ENCODE measurements at places on chromosomes 4 and X. TPM values are rescaled to one million over a fixed set of nuclear protein-coding genes. Genes with fewer than 3 reads are reported as not detected.

GRCh38 chrX:15929194-15929593 lies 74.6 kb upstream of the AP1S2 start:
- no peaks in the 10 kb centered on the region for H3K36me3 ChIP-seq
- no peaks in the 10 kb centered on the region for H3K27me3 ChIP-seq
- no peak overlapping the region for H3K27ac ChIP-seq
- no peak overlapping the region for H3K4me3 ChIP-seq

GRCh38 chr4:138445098-138445497 lies 202.9 kb upstream of the SLC7A11 start:
- no peaks in the 10 kb centered on the region for H3K4me1 ChIP-seq
- no peaks in the 10 kb centered on the region for H3K36me3 ChIP-seq
- H3K27me3 ChIP-seq = no peaks in the 10 kb centered on the region
- DNase-seq = no peak
- no peak overlapping the region for H3K4me3 ChIP-seq

DNA sequence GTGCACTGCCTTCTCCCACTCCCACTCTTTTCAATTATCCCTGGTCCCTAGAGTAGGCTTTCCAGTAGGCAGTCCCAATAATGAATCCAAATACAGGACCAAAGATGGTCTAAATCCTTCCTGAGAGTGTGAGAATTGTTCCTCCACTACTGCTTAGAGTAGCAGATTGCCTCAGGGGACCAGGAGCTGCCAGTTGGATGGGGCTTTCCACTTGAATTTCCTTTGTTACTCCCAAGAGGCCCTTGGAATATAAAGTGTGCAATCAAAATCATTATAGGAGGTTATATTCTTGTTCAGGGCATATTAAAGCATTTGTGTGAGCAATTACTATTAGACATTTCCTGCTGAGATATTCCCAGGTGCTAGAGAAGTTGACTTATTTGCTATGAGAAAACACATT lies 156.6 kb upstream of the TLL1 start:
- H3K27ac ChIP-seq = no peak overlapping the region
- no peaks in the 10 kb centered on the region for H3K36me3 ChIP-seq
- H3K4me1 ChIP-seq = no peaks in the 10 kb centered on the region
- H3K27me3 ChIP-seq = no peaks in the 10 kb centered on the region
- no peak overlapping the region for H3K4me3 ChIP-seq
- DNase-seq = no peak

GRCh38 chr4:46924789-46925529 lies 15.9 kb upstream of the COX7B2 start:
- no peak overlapping the region for H3K27ac ChIP-seq
- H3K4me3 ChIP-seq = no peak overlapping the region
- H3K36me3 ChIP-seq = no peaks in the 10 kb centered on the region
- no peaks in the 10 kb centered on the region for H3K4me1 ChIP-seq
- no peak for DNase-seq

- no peaks in the 10 kb centered on the region for H3K27me3 ChIP-seq
- no peak overlapping the region for H3K4me3 ChIP-seq
- DNase-seq = no peak
- H3K36me3 ChIP-seq = no peaks in the 10 kb centered on the region
- H3K4me1 ChIP-seq = no peaks in the 10 kb centered on the region
Measured at GRCh38 chr4:2077537-2078460, 18.7 kb downstream of the NAT8L start.

DNA sequence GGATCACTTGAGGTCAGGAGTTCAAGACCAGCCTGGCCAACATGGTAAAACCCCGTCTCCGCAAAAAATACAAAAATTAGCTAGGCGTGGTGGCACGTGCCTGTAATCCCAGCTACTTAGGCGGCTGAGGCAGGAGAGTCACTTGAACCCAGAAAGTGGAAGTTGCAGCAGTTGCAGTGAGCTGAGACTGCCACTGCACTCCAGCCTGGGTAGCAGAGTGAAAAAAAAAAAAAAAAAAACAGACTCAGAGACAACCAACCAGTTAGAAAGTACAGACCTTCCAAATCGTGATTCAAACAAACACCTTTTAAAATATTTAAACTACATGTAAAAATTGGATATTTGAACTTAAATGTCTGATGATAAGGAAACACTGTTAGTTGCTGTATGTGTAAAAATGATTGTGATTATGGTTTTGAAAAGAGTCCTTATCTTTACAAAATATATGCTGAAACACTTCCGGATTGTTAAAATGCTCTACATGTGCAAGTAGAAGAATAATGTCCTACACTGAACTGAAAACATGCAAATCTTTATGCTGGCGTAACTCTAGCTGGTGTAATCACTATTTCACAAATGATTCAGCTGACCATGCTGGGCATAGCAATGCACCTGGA lies 37.8 kb downstream of the SH3KBP1 start:
- H3K4me3 ChIP-seq = no peak overlapping the region
- no peaks in the 10 kb centered on the region for H3K36me3 ChIP-seq
- DNase-seq = no peak

DNA sequence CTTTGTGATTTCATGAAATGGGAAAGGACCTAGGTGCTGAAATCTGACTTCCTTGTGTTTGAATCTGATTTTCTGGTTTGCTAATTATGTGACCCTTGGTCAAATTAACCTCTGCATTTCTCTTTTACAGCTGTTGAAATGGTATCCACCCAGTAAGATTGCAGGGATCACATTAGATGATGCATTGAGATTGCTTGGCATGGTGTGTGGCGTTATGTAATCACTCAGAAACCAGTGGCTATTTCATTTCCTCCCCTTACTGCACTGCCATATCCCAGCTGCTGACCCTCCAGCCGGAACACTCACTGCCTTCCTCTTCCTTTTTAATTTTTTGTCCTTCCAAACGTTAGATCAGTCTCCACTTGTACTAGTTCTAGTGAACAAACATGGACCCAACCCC lies 79.0 kb downstream of the KLHL8 start:
- H3K27ac ChIP-seq = no peak overlapping the region
- H3K4me3 ChIP-seq = no peak overlapping the region
- no peak for DNase-seq

GRCh38 chr4:24352112-24352511 lies 232.2 kb downstream of the DHX15 start:
- no peaks in the 10 kb centered on the region for H3K36me3 ChIP-seq
- H3K27me3 ChIP-seq = no peaks in the 10 kb centered on the region
- no peaks in the 10 kb centered on the region for H3K4me1 ChIP-seq
- no peak overlapping the region for H3K27ac ChIP-seq

DNA sequence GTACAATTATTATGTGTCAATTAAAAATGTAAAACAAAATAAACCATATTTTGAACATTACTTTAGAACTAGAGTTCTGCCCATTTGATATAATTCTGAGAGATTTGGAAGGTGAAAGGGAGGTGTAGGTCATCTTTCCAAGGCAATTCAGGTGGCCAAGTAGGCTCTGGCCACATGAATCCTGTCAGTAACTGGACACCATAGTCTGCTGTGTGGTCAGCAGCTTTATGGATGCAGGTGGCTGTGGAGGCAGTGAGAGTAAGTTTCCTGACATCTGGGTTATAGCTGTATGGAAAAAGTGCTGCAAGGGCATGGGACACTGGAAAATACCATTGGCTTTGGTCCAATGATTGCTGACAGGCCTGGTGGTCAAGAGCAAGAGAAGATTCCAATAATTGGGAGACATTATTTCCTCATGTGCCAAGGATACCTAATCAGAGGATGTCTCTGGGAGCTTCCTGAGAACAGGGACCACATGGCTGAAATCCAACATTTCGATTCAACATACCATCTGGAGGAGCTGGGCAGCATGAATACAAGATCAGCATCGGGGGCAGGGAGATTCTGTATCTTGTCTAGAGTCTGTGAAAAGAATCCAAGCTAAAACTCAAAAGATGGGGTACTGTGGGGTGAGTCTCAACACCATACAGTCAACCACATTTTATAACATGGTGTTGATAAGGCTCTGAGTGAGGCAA lies 523.1 kb downstream of the MID1IP1 start:
- no peaks in the 10 kb centered on the region for H3K36me3 ChIP-seq
- no peak overlapping the region for H3K4me3 ChIP-seq
- H3K27me3 ChIP-seq = no peaks in the 10 kb centered on the region
- DNase-seq = no peak
- H3K27ac ChIP-seq = no peak overlapping the region

- H3K27me3 ChIP-seq = no peaks in the 10 kb centered on the region
- no peaks in the 10 kb centered on the region for H3K36me3 ChIP-seq
- H3K4me1 ChIP-seq = peaks cover 8% of the 10 kb centered on the region
- H3K4me3 ChIP-seq = no peak overlapping the region
- H3K27ac ChIP-seq = no peak overlapping the region
Measured at GRCh38 chr4:88843067-88843685, 145.5 kb upstream of the NAP1L5 start.

DNA sequence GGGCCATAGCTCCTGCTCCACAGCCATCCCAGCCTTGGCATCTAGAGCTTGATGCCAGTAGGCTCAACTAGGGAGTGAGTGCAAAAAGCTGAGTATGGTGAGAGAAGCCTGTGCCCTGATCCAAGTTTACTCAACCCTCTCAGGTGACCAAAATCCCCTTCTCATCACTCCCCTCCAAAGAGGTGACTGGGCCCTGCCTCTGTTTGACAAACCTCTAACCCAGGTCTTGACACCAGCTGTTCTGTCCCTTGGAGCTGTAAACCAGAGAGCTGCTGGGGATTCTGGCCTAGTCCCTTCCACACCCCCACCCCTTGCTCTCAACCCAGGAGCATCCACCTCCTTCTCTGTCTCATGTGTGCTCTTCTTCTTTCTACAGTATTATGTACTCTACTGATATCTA lies 73.5 kb downstream of the MSN start:
- no peaks in the 10 kb centered on the region for H3K36me3 ChIP-seq
- DNase-seq = no peak
- H3K4me3 ChIP-seq = no peak overlapping the region
- no peaks in the 10 kb centered on the region for H3K27me3 ChIP-seq
- no peaks in the 10 kb centered on the region for H3K4me1 ChIP-seq

- no peak overlapping the region for H3K27ac ChIP-seq
- H3K27me3 ChIP-seq = no peaks in the 10 kb centered on the region
- H3K36me3 ChIP-seq = no peaks in the 10 kb centered on the region
- H3K4me1 ChIP-seq = no peaks in the 10 kb centered on the region
Measured at GRCh38 chrX:64291123-64291522, 60.7 kb upstream of the ASB12 start.

GRCh38 chr4:158299459-158300007 lies 89.2 kb downstream of the TMEM144 start:
- H3K4me3 ChIP-seq = no peak overlapping the region
- no peaks in the 10 kb centered on the region for H3K36me3 ChIP-seq
- no peaks in the 10 kb centered on the region for H3K27me3 ChIP-seq
- H3K27ac ChIP-seq = no peak overlapping the region

- H3K4me1 ChIP-seq = no peaks in the 10 kb centered on the region
- no peak for DNase-seq
- H3K27ac ChIP-seq = no peak overlapping the region
- no peaks in the 10 kb centered on the region for H3K27me3 ChIP-seq
- H3K4me3 ChIP-seq = no peak overlapping the region
Measured at GRCh38 chr4:70830054-70830453, 9.6 kb downstream of the GRSF1 start.

GRCh38 chr4:7771541-7772507 lies 167.8 kb downstream of the AFAP1 start:
- H3K27me3 ChIP-seq = no peaks in the 10 kb centered on the region
- H3K4me3 ChIP-seq = no peak overlapping the region
- no peak for DNase-seq
- H3K4me1 ChIP-seq = no peaks in the 10 kb centered on the region
- H3K27ac ChIP-seq = no peak overlapping the region
- H3K36me3 ChIP-seq = no peaks in the 10 kb centered on the region

DNA sequence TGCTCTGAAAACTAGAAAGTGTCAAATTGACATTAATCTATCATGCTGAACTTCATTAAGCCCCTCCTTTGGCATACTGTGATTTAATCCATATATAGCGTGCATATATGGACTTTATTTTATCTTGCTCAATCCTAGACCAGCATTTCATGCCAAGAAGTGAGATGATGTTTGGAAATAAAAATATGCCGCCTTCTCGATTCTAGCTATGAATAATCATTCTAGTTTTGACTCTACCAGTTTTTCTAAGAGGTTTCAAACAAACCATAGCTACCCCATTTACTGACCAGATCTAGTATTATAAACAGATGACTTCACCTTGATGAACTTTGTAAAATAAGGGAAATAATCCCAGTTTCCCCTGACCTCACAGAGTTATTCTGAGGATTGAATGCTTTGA lies 95.0 kb downstream of the ARX start:
- no peaks in the 10 kb centered on the region for H3K36me3 ChIP-seq
- no peak for DNase-seq
- no peaks in the 10 kb centered on the region for H3K4me1 ChIP-seq

- H3K4me1 ChIP-seq = no peaks in the 10 kb centered on the region
- no peaks in the 10 kb centered on the region for H3K36me3 ChIP-seq
- no peak for DNase-seq
- no peaks in the 10 kb centered on the region for H3K27me3 ChIP-seq
- no peak overlapping the region for H3K4me3 ChIP-seq
Measured at GRCh38 chr4:27514711-27515110, 654.1 kb downstream of the STIM2 start.

DNA sequence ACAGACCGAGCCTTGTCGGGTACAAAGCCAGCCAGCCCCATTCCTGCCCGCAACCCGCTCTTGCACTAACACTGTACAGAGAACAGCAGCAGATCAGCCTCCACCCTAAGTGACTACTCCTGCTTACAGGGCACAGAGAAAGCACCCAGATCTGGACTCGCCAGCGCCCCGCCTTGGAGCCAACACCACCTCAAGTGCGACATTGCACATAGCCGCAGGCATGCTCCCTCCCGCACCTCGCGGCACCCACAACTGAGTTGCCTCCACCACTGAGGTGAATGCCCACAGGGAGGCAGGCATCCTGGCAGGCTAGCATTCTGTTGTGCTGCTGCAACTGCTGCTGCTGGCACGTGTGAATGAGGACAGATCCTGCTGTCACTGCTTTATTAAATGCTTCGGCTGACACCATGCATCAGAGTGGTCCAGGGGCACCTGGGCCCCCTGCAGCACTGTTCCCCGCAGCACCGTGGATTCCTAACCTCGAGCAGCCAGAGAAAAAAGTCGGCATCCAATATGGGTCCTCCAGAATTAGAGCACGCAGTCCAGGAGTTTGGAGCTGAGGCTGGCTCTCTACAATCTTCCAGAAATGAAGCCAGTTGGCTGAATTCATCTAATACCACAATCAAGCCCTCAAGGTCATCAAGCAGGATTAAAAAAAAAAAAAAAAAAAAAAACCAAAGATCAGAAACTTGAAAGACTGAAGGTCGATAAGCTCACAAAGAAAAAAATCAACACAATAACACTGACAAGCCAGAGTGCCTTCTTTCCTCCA lies 352.9 kb downstream of the GASK1B start:
- no peak overlapping the region for H3K27ac ChIP-seq
- no peaks in the 10 kb centered on the region for H3K4me1 ChIP-seq
- DNase-seq = no peak
- H3K27me3 ChIP-seq = no peaks in the 10 kb centered on the region
- no peaks in the 10 kb centered on the region for H3K36me3 ChIP-seq

GRCh38 chr4:184818216-184818564 lies 7.6 kb downstream of the ACSL1 start:
- no peaks in the 10 kb centered on the region for H3K27me3 ChIP-seq
- H3K4me3 ChIP-seq = no peak overlapping the region
- peaks cover 6% of the 10 kb centered on the region for H3K36me3 ChIP-seq
- no peak for DNase-seq
- H3K4me1 ChIP-seq = peaks cover 8% of the 10 kb centered on the region

The NHS gene
- total RNA-seq = 2.0 TPM

The APELA gene
- 0.44 TPM for total RNA-seq

The RIPPLY1 gene
- total RNA-seq = not detected

The PPARGC1A gene
- 9.2 TPM for total RNA-seq

The ARX gene
- total RNA-seq = not detected

The CXCL5 gene
- total RNA-seq = 2.5 TPM

The ASMT gene
- not detected for total RNA-seq

The TGIF2LX gene
- total RNA-seq = not detected

The XAGE2 gene
- 3.1 TPM for total RNA-seq

The CDS1 gene
- total RNA-seq = 25.7 TPM

The GRIA3 gene
- 0.37 TPM for total RNA-seq

The CENPVL3 gene
- not detected for total RNA-seq

The BTK gene
- total RNA-seq = 17.9 TPM

The RENBP gene
- 44.7 TPM for total RNA-seq
